ENCODE measurements at places on chromosomes 6 and 20. TPM values are rescaled to one million over a fixed set of nuclear protein-coding genes. Genes with fewer than 3 reads are reported as not detected.

- no peak for DNase-seq
These were observed 11.3 kb upstream of the SRSF6 start for GRCh38 chr20:43446361-43446879.

GRCh38 chr6:391559-392440 is at the start of gene IRF4:
TSS of gene IRF4 (plus strand) at chr6:391752. CDS start at chr6:393153, 1,401 bp downstream.
- no peak for DNase-seq

DNA sequence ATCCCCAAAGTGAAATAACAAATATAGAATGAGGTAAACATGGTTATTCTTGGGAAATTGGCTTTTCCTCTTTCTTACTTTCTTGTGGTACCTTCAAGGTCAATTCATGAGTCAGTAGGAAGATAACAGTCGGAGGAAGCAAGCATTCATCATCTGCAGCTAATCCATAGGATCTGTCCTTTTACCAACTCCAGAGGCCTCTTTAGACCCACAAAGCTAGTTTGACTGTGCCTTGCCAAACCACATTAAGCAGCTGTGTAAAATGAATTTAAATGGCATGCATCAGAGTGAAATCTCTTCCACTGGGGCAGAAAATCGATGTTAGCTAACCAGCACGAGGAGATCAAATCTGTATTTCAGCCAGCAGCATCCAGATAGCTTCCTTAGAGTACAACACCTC is 171.3 kb downstream of the TMEM242 start:
- no peak for DNase-seq

DNA sequence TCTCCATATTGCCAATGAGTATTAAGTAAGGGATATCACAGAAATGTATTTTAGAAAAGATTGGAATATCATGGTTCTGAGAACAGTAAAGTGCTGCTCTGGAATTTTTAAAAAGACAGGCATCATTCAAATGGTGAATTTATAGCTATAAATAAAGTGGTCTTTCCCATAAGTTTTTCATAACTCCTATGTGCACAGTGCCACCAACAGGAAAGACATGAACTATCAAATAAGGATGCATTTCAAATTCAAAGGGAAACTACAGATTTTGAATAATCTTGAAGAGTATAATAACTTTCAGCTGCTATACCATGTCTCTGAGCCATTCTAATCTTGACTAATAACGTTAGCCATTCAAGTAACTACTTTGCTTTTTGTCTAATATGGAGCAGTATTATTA is 456.8 kb upstream of the GJE1 start:
- no peak for DNase-seq

DNA sequence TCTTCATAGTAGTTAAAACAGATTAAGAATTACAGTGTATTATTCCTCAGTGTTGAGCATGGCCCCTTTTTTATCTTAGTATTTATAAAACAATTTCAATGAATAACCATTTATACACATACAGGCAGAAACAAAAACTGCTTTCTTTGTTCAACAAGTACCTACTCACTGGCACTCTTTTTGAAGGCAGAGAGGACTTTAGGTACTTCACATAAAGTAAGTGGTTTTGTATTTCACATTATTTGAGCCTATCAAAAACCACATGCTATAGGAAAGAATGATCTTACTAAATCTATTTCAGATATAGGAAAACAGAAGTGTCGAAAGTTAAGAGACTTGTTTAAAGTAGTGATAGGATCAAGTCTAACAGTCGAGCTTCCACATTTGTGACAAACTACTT is 73.8 kb downstream of the PRKN start:
- DNase-seq, result no peak

ANKRD66 gene
- polyA plus RNA-seq, result not detected

- no peak for DNase-seq
These were observed 39.4 kb upstream of the SPDEF start for GRCh38 chr6:34595332-34596184.

DNA sequence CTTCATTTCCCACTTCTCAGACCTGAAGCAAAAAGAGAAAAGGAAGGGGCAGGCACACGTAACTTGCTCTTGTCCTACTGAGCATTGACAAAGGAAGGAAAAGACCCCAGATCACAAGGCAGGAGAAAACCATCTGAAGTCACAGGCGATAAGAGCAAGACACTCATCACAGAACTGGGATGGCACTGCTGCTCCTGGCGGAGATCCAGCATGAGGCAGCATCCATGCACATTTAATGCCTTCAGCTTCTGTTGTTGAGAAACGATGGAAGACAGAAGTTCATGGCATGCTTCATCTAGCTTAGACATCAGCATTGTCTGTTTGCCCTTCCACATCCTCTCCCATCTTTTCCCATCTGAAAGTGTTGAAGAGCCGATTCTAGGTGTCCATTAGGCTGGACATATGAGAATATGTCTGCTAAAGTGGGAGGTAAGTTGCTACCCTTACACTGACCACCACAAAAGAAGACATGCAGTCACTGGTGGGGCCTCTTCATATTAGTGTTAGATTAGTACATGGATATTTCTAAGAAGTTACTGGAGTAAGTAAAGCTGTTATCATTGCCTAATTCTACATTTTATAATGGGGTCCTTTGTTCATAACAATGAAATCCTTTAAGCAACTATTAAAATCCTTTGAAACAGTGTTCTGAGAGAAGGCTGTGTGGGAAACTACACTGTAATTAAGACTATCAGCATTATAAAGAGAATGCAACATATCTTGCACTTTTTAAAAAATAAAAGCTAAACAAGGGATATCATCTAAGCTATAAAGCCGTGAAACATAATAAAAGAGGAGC is 618.5 kb downstream of the C6orf118 start:
- no peak for DNase-seq

- DNase-seq, result no peak
These were observed 1.6 kb upstream of the NCOA7 start for GRCh38 chr6:125789167-125789566.

DNA sequence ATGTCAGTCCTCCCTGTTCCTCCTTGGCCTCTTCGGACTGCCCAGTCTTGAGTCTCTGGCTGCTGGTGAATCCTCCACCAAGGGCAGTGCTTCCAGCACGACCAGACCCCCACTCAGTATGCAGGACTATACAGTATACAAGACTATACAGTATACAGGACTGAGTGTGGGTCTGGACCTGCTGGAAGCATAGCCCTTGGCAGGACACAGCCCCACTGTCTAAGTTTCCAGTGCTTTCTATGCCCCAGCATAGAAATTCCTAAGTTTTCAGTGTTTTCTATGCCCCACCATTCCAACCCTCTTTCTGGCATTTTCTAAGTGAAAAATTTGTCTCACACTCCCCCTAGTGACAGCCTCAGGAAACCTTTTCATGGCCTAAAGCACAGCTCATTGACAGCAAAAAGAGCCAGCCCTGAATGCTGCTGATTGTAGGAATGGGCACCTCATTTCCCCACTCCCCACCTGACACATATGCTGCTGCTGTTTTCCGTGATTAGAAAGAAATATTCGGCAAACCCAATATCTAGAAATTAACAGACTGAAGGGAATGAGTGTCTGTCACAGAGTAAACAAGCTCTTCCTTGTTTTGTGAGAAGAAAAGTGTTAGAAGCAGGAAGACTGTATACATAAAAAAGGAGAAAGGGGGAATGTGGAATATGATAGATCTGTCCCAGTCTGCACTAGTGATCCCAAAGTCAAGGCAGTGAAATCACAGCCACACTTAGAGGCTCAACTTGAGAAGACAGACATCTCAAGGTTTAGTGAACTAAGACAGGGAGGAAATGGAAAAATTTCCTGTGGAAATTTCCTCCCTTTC is 206.9 kb downstream of the IBTK start:
- peak; percentile 32 for DNase-seq

MCCD1 gene
- polyA plus RNA-seq, result not detected

DNA sequence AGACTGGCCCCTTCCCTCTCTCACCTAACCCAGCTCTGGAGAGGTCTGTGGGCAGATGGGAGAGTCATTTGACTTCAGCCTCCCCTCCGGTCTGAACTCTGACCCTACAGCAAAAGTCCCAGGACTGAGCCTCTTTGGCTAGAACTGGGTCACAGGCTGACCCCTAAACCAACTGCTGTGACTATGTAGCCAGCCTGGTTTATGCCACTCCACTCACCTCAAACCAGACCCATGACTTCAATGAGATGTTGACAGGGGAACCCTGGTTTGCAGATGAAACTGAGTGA is 864 bp upstream of the OSBPL2 start:
- no peak for DNase-seq

TPX2 gene
- 19.8 TPM for polyA plus RNA-seq

- no peak for DNase-seq
These were observed 148.7 kb upstream of the JARID2 start for GRCh38 chr6:15096894-15097837.
